HFFc6 (cell line): ENCODE measurements at places on chromosomes 6 and 20. TPM values are rescaled to one million over a fixed set of nuclear protein-coding genes. Genes with fewer than 3 reads are reported as not detected.

MLIP gene
- not detected in 3 replicates for total RNA-seq

GMDS gene
- 11.8 to 14.8 TPM (median 13.6 TPM) in 3 replicates for total RNA-seq

LY6G6C gene
- not detected in 3 replicates for total RNA-seq

TMEM244 gene
- total RNA-seq, result not detected in 3 replicates

- no peak for DNase-seq
- H3K36me3 ChIP-seq, result peaks cover 4% of the 10 kb centered on the region; the same call in 1 of the 2 replicates
- H3K4me1 ChIP-seq, result peaks cover 23% of the 10 kb centered on the region
- no peaks in the 10 kb centered on the region for H3K27me3 ChIP-seq
- H3K4me3 ChIP-seq, result 0 out of 2 replicates have a peak overlapping the region, but pooled peaks have one; percentile 14
These were observed 28.3 kb downstream of the PHF3 start for GRCh38 chr6:63663956-63664281.

DNA sequence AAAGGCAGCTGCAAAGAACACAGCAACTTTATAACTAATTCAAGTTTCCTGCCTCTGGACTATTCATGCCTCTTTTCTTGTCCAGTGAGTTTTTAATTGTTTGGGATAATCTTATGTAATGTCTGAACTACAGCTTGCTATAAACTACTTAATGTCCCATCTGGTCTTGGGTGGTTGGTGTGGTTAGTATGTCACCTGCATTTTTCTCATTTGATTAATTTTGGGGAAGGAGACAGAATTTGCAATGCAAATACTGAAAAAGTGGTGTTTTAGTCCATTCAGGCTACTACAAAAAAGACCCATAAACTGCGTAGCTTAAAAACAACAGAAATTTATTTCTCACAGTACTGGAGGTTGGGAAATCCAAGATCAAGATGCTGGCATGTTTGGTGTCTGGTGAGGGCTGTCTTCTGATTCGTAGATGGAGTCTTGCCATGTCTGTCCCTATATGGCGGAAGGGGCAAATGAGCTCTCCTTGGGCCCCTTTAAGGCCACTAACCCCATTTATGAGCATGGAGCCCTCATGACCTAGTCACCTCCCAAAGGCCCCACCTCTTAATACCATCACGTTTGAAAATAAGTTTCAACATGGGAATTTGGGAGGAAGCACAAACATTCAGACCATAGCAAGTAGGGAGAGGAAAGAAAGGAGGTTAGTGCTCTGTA, 22.4 kb downstream of the RNF8 start:
- peaks cover 10% of the 10 kb centered on the region; the same call in 1 of the 2 replicates for H3K4me1 ChIP-seq
- no peak overlapping the region for H3K4me3 ChIP-seq
- no peak overlapping the region for H3K27ac ChIP-seq

DNA sequence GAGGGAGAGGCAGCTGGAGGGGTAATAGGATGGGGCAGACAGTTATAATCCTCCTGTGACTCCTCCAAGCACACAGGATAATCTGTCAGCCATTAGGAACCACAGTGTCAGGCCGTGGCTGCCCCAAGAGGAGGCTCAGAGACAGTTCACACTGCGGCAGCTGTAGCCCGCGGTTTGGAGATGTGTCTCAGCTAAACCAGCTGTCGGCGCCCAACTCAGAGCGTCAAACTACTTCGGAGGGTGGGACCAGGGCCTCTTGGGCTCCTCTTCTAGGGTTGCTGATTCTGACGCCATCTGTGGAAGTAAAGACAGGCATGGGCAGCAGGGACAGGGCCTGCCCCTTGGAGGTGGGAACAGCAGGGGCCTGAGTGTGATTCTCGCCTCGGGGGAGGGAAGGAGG, 309.8 kb downstream of the CDC5L start:
- no peak overlapping the region for H3K27ac ChIP-seq
- DNase-seq, result no peak
- peaks cover 34% of the 10 kb centered on the region for H3K4me1 ChIP-seq

- no peaks in the 10 kb centered on the region for H3K4me1 ChIP-seq
- H3K36me3 ChIP-seq, result no peaks in the 10 kb centered on the region
- H3K4me3 ChIP-seq, result no peak overlapping the region
- no peak overlapping the region for H3K27ac ChIP-seq
These were observed 14.1 kb upstream of the SPDEF start for GRCh38 chr6:34570066-34570833.

DNA sequence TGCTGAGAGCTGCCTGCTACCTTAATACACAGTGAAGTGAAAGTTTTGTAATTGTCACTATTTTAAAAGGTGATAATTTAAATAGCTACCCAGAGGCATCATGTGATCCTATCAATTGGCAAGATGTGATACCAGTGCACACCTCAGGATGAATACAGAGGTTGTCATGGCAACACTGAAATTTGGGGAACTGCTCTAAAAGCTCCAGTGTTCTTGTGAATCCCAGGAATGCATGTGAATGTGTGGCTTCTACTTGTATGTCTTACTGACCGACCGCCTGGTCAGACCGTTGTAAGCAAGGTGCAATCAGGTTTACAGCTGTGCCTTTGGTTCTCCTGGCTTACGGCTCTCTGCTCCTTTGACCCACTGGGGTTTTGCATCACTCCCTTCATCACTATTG, 146.3 kb upstream of the GJE1 start:
- no peaks in the 10 kb centered on the region for H3K27me3 ChIP-seq
- no peaks in the 10 kb centered on the region for H3K36me3 ChIP-seq
- peaks cover 24% of the 10 kb centered on the region for H3K4me1 ChIP-seq
- no peak overlapping the region for H3K27ac ChIP-seq
- H3K4me3 ChIP-seq, result no peak overlapping the region

GRCh38 chr6:6724539-6725467, 136.3 kb downstream of the LY86 start:
- no peaks in the 10 kb centered on the region for H3K36me3 ChIP-seq
- peaks cover 9% of the 10 kb centered on the region for H3K27me3 ChIP-seq
- H3K27ac ChIP-seq, result peak overlapping the region; percentile 7; the same call in 1 of the 2 replicates
- peaks cover 12% of the 10 kb centered on the region for H3K4me1 ChIP-seq

- no peak for DNase-seq
- no peak overlapping the region for H3K4me3 ChIP-seq
- no peak overlapping the region for H3K27ac ChIP-seq
These were observed 128.6 kb upstream of the HS3ST5 start for GRCh38 chr6:114471450-114471849.

DNA sequence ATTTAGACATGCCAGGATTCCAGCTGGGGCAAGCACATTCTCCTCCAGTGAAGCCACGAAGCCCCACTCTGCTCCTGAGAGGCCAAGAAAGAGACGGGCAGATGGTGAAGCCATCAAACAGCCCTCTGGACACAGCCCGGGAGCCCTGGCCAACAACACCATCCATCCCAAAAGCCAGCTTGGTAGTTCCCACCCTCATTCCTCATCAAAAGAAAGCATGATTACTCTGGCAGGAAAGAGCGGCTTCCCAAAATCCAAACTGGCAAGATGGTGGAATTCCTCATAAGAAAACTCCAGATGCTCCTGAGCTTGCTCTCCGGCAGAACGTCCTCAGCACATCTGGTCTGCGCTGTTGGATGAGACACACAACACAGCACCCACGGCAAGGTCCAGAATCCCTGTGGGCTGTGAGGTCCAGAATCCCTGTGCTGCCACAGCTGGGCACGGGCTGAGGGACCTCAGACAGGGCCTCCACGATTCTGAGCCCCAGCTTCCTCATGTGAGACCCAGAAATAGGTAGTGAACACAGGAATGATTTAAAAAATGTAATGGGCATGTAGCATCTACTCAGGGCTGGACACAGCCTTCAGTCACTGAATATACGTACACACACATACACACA, 52.6 kb downstream of the THBS2 start:
- peaks cover 25% of the 10 kb centered on the region for H3K4me1 ChIP-seq
- H3K27me3 ChIP-seq, result no peaks in the 10 kb centered on the region; the same call in 1 of the 2 replicates
- no peak overlapping the region for H3K27ac ChIP-seq
- H3K36me3 ChIP-seq, result no peaks in the 10 kb centered on the region
- H3K4me3 ChIP-seq, result no peak overlapping the region

DNA sequence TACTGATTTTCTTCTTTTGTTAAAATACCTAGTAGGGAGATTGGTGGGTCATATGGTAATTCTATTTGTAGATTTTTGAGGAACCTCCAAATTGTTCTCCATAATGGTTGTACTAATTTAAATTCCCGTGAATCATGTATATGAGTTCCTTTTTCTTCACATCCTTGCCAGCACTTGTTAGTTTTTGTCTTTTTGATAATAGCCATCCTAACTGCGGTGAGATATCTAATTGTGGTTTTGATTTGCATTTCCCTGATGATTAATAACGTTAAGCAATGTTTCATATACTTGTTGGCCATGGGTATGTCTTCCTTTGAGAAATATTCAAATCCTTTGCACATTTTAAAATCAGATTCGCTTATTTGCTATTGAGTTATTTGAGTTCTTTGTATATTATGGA, 110.9 kb downstream of the JAG1 start:
- H3K36me3 ChIP-seq, result peaks cover 28% of the 10 kb centered on the region
- DNase-seq, result no peak
- peaks cover 60% of the 10 kb centered on the region for H3K4me1 ChIP-seq
- H3K4me3 ChIP-seq, result no peak overlapping the region
- H3K27me3 ChIP-seq, result no peaks in the 10 kb centered on the region; the same call in 1 of the 2 replicates

DNA sequence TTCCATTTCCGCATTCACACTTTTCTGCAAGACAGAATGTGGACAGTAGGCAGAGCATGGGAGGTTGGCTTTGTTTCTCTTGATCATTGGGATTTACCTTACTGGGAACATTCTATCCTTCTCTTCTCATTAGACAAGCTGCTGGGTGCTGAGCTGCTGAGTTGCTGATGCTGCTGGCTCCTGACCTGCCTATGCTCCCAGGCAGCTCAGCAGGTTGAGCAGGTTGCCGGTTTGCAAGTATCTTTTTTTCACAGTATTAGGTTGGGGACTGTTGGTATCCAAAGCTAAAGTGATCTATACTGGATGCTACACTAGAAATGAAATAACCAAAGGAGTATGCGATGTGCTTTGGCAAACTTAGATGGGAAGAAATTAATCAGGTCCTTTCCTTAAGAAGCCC, 23.7 kb upstream of the ADGRF4 start:
- H3K27ac ChIP-seq, result no peak overlapping the region
- peaks cover 4% of the 10 kb centered on the region; the same call in 1 of the 2 replicates for H3K4me1 ChIP-seq
- DNase-seq, result no peak
- H3K36me3 ChIP-seq, result no peaks in the 10 kb centered on the region

DNA sequence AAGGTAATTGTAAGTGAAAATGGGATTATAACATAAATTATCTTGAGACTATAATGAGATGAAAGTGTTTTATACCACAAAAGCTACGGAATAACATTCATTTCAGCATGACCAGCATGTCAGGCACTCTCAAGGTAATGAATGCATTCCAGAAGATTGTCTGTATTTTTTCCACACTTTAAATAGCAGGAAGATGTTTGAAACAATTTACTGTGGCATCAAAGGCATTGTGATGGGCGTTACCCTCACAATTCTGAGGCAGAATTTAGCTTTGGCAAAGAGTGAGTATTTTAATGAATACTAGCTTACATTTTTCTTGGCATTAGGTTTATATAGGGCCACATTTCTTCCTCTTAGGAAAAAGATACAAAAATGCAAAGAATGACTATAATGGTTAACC, 627.2 kb downstream of the BCKDHB start:
- H3K27ac ChIP-seq, result no peak overlapping the region
- H3K4me3 ChIP-seq, result no peak overlapping the region
- H3K36me3 ChIP-seq, result no peaks in the 10 kb centered on the region
- H3K4me1 ChIP-seq, result peaks cover 16% of the 10 kb centered on the region

DNA sequence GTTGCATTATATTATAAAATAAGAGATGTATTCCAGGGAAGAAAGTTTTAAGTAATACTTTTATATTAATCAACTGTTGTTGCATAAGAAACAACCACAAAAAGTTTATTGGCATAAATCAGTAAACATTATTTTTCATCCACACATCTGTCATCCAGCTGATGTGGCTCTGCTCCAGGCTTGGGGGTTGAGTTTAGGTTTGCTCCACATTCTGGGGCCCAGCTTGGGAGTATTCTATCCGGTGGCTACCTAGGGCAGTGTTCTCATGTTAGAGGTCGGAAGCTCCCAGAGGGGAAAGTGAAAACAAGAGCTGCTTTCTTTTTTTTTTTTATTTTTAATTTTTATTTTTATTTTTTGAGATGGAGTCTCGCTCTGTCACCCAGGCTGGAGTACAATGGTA, 728.4 kb upstream of the FLRT3 start:
- DNase-seq, result no peak
- H3K4me1 ChIP-seq, result no peaks in the 10 kb centered on the region
- H3K4me3 ChIP-seq, result no peak overlapping the region
- no peak overlapping the region for H3K27ac ChIP-seq
- H3K27me3 ChIP-seq, result no peaks in the 10 kb centered on the region

- no peak overlapping the region for H3K27ac ChIP-seq
- no peak overlapping the region for H3K4me3 ChIP-seq
- H3K27me3 ChIP-seq, result no peaks in the 10 kb centered on the region
- no peaks in the 10 kb centered on the region for H3K4me1 ChIP-seq
- H3K36me3 ChIP-seq, result no peaks in the 10 kb centered on the region
These were observed 12.5 kb upstream of the HS3ST5 start for GRCh38 chr6:114355300-114355699.

- no peaks in the 10 kb centered on the region for H3K4me1 ChIP-seq
- no peaks in the 10 kb centered on the region for H3K27me3 ChIP-seq
- H3K4me3 ChIP-seq, result no peak overlapping the region
- H3K36me3 ChIP-seq, result no peaks in the 10 kb centered on the region
- no peak overlapping the region for H3K27ac ChIP-seq
These were observed 149.3 kb downstream of the PTPRT start for GRCh38 chr20:43040427-43040826.

DNA sequence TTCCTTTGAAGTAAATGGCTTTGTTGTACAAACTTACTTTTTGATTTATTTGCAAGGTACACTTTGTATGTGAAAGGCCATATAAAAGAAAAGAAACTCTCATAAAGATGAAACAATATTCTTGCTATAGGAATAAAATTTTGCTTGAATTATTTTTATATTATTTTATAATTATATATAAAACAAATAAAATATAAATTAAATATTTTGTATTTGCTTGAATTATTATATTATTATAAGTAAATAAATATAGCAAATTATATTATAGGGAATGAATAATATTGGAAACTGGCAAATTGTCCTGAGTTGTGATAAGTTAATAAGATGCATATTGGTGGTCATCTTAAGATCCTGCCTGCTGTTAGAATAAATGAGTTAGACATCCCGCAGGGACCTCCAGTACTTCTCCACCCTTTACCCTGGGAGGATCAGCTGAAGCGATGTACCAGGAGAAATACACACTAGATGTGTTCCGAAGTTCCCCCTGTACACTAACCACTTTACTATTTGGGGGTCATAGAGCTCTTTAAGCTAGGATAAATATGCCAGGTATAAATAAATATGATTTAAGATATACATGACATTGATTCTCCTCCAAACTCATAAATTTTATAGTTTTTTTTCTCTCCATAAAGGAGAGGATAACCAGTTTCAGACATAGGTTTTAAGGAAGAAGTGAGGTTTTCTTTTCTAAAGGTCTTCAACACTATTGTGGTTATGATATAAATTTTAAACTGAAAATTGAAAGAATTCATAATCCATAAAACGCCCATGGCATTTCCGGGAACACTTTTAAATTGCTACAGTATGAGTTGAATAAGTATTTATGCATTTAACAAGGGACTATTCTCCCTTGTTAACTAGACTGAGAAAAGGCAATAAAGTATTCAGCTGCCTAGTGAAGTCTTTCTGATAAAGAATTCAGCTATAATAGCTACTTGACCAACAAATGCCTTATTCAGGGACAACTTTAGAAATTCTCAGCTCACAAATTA, 486.3 kb upstream of the MARCKS start:
- H3K4me3 ChIP-seq, result no peak overlapping the region
- DNase-seq, result no peak
- no peak overlapping the region; the same call in 1 of the 2 replicates for H3K27ac ChIP-seq
- no peaks in the 10 kb centered on the region for H3K27me3 ChIP-seq
- H3K4me1 ChIP-seq, result peaks cover 62% of the 10 kb centered on the region

- no peaks in the 10 kb centered on the region for H3K36me3 ChIP-seq
- no peaks in the 10 kb centered on the region for H3K27me3 ChIP-seq
- DNase-seq, result no peak
These were observed 90.5 kb downstream of the NOL4L start for GRCh38 chr20:32494483-32495216.
